SK-N-DZ (cell line): ENCODE measurements at places on chromosomes 2 and 18.
A peak's percentile ranks its signal among the peaks of the same experiment; 100 is the strongest.

DNA sequence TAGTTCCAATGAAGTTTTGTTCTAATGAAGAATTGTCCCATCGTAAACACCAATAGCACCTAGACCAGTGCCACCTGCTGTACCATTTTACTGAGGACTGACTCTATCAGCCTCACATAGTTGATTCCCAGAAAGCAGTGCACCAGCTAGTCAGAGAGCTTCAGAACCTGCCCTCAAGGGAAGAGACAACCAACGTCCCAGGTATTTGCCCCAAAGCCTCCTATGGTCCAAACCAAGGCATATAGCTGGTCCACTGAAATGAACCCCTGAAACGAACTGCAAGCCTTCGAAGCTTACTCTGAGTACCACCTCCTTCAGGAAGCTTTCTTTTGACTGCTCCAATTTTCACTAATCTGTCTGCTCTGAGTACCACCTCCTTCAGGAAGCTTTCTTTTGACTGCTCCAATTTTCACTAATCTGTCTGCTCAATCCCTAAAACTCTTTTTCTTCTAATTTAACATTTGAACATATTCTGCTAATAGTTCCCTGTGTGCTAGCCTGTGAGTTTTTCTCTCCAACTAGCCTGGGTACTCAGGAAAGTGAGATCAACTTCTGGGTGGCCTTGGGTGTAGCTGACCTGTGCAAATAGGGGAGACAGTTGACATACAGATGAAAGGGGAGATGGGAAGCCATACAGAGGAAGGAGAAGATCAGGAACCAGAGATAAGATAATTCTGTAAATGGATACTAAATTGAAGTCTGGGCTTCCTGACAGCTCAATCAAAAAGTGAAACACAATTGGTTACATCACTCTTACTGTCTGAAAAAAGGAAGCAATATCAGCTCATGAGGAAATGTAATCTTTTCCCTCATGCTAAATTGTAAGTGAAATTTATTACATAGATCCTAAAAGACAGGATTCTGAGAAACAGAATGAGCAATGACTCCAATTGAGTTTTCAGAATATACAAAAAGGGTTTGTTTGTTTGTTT is 33.5 kb upstream of the EML4 start:
- DNase-seq: peak; percentile 20

DNA sequence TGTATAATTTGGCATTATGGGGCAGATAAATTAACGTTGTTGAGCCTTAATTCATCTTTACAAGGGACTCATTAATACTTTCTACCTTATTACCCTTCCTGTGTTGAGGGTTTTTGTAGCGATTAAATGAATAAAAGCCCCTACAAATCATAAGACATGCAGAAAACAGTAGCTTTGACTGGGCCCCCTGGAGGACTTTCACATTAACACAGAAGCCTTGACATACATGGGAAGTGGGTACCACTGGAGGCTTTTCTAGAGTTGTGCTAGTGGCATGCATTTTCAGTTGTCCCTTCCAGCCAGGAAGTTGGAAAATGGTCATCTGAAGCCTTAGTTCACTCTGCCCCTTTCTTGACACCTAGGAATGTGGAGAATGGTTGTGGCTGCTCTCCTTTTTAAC is 30.2 kb downstream of the MTA3 start:
- no peak for DNase-seq

DNA sequence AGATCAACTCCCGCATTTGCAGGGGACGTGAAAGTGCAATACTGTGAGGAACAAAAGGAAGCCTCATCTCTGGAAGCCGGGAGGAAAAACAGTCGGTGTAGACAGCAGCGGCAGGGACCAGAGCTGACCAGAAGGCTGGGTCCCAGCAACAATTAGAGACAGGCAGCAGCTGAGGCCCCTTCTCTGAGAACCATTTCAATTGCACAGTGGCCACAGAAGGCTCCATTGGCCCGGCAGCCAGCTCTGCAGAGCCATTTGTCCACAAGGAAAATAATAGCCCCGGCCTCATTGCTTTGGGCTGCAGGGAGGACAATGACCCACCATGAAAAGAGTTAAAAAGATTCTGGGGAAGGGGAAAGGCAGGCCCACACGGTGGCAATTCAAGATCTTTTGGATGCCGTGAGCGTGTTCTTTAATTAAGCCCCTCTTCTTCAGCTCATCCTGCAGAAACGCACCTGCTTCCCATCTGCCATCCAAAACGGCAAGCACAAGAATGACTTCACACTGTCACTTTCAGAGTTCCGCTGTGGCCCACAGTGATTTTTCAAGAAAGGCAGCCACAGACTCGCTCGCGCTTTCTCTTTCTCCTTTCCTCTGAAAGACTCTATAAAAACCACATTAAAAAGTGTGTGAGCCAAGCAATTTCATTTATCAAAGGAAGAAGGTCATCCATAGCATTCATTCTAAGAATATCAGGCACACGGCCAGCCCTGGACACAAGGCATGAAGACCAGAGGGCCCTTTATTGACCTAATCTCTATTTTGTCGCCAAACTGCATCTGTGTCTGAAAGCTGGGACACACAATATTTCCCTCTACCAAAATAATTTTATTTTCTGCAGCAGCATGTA is 293.6 kb downstream of the SOX11 start:
- DNase-seq: no peak

GRCh38 chr18:2932247-2933181 is 80.4 kb downstream of the LPIN2 start:
- DNase-seq: peak; percentile 44

GRCh38 chr2:195505701-195506100 is 151.3 kb upstream of the SLC39A10 start:
- DNase-seq: no peak

DNA sequence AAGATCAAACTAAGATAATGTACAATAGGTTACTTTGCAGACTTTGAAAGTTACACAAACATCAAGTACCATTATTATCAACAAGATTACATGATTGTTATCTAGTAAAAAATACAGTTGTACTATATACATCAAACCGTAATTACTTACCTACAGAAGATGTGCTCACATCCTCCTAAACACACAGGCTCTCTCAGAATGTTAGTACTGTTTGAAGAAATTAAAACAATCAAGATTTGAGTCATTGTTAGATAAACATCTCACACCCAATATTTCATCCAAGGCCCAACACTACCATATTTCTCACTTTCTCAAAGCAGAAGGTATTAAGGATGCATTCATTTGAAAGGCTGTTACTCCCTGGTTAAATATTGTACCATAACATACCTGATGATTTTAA is 12.6 kb downstream of the BARD1 start:
- DNase-seq: no peak

GRCh38 chr2:20839052-20839451 is 16.2 kb upstream of the LDAH start:
- DNase-seq: no peak

GRCh38 chr2:74366036-74366435 is 14.1 kb downstream of the DCTN1 start:
- no peak for DNase-seq

- DNase-seq: no peak
Observed at GRCh38 chr2:105824446-105824845, 79.7 kb downstream of the NCK2 start.

- no peak for DNase-seq
Observed at GRCh38 chr2:17239550-17239949, 278.7 kb downstream of the RAD51AP2 start.

DNA sequence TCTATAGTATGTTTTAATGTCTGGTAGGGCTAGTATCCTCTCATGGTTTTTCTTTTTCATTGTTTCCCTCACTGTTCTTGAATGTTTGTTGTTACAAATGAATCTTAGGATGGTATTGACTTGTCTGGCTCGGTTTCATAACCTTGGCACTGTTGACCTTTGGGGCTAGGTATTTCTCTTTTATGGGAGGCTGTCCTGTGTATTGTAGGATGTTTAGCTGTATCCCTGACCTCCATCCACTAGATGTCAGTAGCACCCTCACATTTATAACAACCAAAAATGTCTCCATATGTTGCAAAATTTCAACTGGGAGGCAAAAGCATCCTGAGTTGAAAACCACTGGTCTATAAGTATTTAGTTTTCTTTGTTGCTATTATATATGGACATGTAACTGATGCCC is 7.0 kb upstream of the AOX1 start:
- DNase-seq: peak; percentile 29

DNA sequence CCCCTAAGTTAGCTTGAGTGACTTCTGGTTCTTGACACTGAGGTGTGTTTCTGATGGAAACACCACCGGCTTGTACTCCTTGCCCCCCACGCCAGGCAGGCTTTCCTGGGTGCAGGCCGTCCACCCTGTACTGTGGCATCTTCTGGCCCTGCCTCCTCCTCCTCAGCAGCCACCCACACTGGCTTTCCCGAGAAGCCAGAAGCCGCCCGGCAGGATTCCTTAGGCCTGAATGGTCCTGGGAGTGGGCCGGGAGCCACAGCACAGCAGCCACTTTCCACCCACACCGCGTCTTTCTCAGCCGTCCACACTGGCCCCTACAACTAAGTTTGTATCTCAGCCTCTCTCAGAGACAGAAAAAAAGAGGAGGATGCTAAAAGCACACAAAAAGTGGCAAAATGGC is 2.1 kb upstream of the HSBP1L1 start:
- no peak for DNase-seq

GRCh38 chr18:56937874-56938430 is 208.9 kb upstream of the BOD1L2 start:
- DNase-seq: no peak

GRCh38 chr2:234828382-234829073 is 123.3 kb upstream of the SH3BP4 start:
- DNase-seq: no peak

DNA sequence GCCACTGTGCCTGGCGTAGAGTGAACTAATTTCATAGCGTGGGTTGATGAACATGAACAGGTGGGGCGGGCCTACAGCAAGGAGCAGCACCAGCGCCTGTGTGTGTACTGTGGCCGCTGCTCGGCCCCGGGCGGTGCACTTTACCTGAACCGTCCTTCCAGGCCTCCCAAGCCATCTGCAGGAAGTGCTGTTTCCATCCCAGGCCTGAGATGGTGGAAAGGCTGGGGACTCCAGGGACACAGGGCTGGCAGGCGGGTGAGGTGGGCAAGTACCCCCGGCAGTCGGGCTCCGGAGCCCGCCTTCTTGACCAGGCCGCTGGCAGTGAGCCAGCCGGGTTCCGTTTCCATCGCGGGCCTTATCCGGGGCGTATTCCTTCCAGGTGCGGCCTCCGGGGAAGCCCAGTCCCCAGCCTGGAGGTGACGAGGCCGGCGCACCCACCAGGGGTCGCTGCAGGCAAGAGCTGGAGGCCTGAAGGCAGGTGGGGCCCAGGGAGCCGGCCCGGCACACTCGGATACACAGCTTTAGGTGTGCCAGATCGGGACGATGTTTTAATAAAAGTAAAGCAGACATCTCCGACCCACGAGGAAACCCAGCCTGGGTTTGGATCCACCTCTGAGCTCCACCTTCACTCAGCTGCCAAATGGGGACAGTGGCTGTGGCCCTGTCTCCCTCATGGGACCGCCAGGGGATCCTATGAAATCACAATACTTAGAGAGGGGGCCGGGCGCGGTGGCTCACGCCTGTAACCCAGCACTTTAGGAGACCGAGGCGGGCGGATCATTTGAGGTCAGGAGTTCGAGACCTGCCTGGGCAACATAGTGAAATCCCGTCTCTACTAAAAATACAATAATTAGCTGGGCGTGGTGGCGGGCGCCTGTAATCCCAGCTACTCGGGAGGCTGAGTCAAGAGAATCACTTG is 22.7 kb upstream of the PDIA6 start:
- peak; percentile 44 for DNase-seq

DNA sequence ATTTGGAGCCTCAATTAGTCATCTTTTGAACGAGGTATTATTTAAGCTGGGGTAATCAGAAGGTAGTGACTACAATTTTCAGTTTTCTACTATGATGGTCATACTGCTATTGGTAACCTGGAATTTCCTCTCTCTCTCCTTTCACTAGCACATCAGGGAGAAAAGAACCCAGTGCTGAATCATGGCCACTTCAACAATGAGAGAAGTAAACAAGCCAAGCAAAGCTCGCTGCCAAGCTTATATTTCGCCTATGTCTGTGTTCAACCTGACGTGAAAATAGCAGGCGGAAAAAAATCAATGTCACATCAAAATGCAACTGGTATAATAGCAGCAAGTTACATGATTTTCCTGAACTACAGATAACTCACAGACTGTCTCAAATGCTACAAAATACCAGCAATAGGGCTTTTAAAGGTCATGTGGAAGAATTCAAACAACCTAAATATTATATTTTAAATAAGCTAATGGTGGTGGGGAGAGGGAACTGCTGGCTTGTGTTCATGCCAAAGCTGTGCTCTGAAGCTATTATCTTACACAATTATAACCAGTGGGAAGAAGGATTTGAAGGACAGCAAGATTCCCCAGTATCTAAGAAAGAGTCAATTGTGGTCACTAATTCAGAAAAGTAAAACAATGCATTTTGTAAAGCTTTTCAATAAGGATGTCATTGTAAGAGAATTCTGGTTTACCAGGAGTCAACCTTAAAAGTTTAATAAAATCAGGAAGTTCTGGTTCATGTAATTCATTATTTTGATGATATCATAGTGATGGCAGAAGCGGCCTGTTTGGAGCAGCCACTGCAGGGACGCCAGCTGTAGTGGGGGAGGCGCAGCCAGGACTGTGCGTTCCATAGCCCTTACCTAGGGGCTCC is 38.0 kb downstream of the RNF152 start:
- DNase-seq: peak; percentile 53

DNA sequence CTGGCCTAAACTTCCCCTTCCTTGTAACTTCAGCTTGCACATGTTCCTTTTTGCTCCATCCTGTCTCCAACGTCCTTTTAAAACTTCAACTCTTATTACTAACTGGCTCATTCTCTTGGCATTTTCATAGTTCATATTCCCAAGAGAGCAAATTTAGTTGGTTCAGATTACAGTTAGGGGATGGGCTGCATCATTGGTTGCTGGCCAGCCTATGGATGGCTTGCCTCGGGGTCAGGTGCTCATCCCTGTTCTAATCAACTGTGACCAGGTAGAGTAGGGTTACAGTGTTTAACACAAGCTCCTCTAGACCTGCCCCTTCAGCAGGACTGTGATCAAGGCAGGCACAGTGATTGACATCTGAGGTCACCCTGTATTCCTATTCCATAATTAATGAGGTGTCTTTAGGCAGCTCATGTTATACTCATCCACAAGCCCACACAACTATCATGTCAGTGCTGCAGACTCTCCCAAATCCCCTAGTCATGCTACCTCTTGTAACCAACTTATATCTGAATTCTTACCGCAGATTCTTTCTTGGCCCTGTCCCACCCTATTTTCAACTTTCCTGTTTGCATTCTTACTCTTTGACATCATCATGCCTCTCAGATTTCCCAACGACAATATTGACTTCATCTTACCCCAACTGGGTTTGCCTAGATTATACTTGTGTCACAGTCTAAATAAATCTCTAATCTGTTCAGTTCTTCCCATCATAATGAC is 293.3 kb downstream of the MTX2 start:
- DNase-seq: no peak

- DNase-seq: no peak
Observed at GRCh38 chr2:73114273-73114867, 1.6 kb upstream of the RAB11FIP5 start.

GRCh38 chr18:71878226-71878625 is 665.9 kb downstream of the CBLN2 start:
- DNase-seq: no peak
